ENCODE measurements at places on chromosomes 11 and 22. TPM values are rescaled to one million over a fixed set of nuclear protein-coding genes. Genes with fewer than 3 reads are reported as not detected.

The LRRC4C gene
- 0.07 TPM for polyA plus RNA-seq

GRCh38 chr11:76169473-76169896, 36.8 kb downstream of the WNT11 start:
- H3K27ac ChIP-seq, result no peak overlapping the region
- H3K4me3 ChIP-seq, result no peak overlapping the region
- peaks cover 6% of the 10 kb centered on the region for H3K27me3 ChIP-seq
- H3K4me1 ChIP-seq, result no peaks in the 10 kb centered on the region
- no peak for DNase-seq
- H3K36me3 ChIP-seq, result no peaks in the 10 kb centered on the region

DNA sequence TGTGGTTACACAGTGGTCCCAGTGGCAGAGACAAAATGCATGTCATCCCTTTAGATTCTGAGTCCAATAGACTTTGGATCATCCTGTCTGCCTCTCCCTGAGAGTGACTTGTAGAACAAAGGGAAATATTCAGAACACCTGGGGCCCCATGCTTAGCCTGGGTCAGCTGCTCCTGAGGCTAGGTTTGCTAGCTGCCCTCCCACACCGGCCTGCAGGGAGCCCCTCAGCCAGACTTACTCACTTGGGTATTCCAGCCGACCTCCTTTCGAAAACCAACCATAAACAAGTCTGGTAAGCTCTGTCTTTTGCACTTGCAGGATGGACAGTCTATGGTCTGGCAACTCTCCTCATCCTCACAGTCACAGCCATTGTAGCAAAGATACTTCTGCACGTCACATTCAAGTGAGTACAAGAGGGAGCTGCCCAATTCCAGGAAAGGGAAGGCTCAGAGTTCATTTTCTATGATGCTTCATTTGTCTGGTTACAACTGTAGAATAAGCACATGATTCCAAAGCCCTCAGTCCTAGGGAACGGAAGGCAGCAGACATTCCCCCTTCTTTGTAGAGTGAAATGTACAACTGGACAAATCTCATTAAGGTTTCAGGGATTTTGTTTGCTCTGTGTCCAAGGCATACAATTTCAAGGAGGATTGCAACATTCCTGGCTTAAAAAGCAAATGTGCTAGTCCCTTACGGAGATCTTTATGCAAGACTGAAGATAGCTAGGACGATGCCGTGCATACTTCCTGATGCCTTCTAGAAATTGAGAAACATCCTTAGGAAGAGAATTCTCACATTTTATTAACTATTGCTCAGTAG, 65.5 kb upstream of the EMID1 start:
- no peak overlapping the region for H3K4me3 ChIP-seq
- no peak for DNase-seq

GRCh38 chr11:12523180-12523924, 146.0 kb downstream of the PARVA start:
- no peak overlapping the region for H3K4me3 ChIP-seq
- DNase-seq, result no peak
- no peaks in the 10 kb centered on the region for H3K27me3 ChIP-seq
- peaks cover 10% of the 10 kb centered on the region for H3K36me3 ChIP-seq

GRCh38 chr11:11628651-11629050, 6.8 kb upstream of the GALNT18 start:
- no peaks in the 10 kb centered on the region for H3K4me1 ChIP-seq
- H3K27me3 ChIP-seq, result peaks cover 14% of the 10 kb centered on the region
- no peaks in the 10 kb centered on the region for H3K36me3 ChIP-seq

The HORMAD2 gene
- not detected for polyA plus RNA-seq

DNA sequence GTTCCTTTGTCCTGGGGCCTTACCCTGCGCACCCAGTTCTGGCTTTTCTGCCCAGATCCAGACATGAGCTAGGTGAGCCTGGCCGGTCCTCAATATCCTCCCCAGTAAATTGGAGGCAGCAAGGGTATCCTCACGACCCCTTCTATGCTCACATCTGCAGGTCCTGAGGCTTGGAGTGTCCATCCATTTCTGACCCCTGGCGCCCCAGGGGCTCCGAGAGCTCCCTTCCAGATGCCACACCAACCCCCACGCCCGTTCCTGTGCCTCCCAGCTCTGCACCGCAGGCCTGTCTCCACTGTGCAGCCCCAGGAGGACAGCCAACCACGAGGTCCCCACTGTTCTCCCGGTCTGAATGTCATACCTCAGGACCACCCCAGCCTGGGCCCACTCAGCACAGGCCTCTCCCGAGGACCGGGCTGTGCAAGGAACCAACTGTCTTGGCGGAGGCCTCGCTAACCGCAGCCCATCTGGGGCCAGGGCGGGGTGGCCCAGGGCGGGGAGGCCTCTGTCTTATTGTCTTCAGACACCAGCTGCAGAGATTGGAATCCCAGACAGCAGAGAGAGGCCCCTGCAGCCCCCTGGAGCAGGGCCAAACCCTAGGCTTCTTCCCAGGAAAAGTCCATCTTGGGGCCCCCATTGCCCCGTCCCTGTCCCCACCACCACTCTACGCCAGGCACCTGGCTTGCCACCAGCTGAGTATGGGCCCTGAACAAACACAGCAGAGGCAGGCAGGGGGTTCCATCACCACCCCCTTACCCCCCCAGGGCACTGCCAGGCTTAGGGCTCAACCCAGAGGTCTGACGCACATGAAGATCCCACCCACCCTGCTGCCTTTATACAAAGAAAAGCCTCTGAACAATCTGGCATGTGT, 39.3 kb downstream of the ALX4 start:
- no peak overlapping the region for H3K27ac ChIP-seq
- no peak for DNase-seq
- H3K36me3 ChIP-seq, result no peaks in the 10 kb centered on the region
- H3K4me1 ChIP-seq, result no peaks in the 10 kb centered on the region

DNA sequence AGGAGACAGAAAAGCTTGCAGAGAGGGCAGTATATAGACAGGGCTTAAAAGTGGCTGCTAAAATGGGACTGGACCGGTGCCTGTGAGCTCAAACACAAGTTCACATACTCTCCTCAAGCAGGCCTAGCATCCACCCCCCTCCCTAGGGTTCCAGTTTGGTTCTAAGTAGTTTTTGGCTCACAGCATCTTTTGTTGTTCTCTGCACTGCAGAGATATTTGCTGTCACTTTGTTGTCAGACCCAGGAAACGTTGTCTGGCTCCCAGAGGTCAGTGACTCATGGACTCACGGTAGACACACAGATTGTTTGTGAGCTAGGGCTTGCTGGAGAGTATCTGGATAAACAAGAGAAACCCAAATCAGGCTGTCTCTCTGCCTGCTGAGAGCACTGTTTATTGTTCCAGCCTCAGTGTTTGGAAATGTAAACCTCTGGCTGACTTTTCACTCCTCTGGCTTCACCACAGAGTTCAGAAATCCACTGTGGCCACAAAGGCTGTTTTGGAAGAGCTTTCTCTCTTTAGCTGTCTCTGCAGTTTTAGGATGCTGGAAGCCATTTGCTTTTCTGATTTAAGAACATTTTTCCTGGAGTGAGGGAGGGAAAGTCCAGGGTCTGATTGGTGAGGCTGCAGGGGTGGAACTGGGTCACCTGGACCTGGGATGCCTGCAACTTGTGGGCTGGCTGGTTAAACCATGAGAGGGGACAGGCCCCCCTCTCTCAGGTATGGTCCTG, 303.7 kb upstream of the PLET1 start:
- H3K4me1 ChIP-seq, result no peaks in the 10 kb centered on the region
- no peaks in the 10 kb centered on the region for H3K36me3 ChIP-seq
- DNase-seq, result peak; percentile 79
- no peaks in the 10 kb centered on the region for H3K27me3 ChIP-seq
- no peak overlapping the region for H3K4me3 ChIP-seq

GRCh38 chr22:19111140-19111539, 11.1 kb downstream of the DGCR2 start:
- no peaks in the 10 kb centered on the region for H3K4me1 ChIP-seq
- H3K4me3 ChIP-seq, result no peak overlapping the region
- no peaks in the 10 kb centered on the region for H3K36me3 ChIP-seq
- no peaks in the 10 kb centered on the region for H3K27me3 ChIP-seq
- H3K27ac ChIP-seq, result no peak overlapping the region
- DNase-seq, result no peak

DNA sequence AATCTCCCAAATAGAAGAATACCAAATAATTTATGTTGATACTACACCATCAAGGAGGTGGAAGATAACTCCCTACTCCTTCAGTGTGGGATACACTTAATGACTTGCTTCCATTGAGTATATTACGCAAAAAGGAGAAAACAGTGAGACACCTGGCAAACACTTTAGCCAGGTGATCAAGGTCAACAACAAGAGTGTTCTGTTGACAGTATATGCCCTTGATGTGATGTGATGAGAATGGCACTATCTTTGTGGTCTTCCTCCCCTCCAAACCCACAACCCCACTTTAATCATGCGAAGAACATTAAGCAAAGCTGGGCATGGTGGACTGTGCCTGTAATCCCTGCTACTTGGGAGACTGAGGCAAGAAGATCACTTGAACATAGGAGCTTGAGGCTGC, 26.0 kb downstream of the MAPK1 start:
- no peak for DNase-seq
- no peaks in the 10 kb centered on the region for H3K27me3 ChIP-seq
- peaks cover 6% of the 10 kb centered on the region for H3K4me1 ChIP-seq
- H3K27ac ChIP-seq, result no peak overlapping the region
- no peaks in the 10 kb centered on the region for H3K36me3 ChIP-seq

The MLC1 gene
- not detected for polyA plus RNA-seq

GRCh38 chr11:23453522-23453921, 593.2 kb upstream of the CCDC179 start:
- H3K27me3 ChIP-seq, result no peaks in the 10 kb centered on the region
- no peak overlapping the region for H3K27ac ChIP-seq
- DNase-seq, result no peak
- no peak overlapping the region for H3K4me3 ChIP-seq
- H3K4me1 ChIP-seq, result no peaks in the 10 kb centered on the region
- H3K36me3 ChIP-seq, result no peaks in the 10 kb centered on the region

- H3K27me3 ChIP-seq, result no peaks in the 10 kb centered on the region
- H3K27ac ChIP-seq, result no peak overlapping the region
- H3K36me3 ChIP-seq, result no peaks in the 10 kb centered on the region
- H3K4me1 ChIP-seq, result no peaks in the 10 kb centered on the region
- DNase-seq, result no peak
- no peak overlapping the region for H3K4me3 ChIP-seq
Observed at GRCh38 chr11:66924272-66924671, 33.9 kb downstream of the PC start.

DNA sequence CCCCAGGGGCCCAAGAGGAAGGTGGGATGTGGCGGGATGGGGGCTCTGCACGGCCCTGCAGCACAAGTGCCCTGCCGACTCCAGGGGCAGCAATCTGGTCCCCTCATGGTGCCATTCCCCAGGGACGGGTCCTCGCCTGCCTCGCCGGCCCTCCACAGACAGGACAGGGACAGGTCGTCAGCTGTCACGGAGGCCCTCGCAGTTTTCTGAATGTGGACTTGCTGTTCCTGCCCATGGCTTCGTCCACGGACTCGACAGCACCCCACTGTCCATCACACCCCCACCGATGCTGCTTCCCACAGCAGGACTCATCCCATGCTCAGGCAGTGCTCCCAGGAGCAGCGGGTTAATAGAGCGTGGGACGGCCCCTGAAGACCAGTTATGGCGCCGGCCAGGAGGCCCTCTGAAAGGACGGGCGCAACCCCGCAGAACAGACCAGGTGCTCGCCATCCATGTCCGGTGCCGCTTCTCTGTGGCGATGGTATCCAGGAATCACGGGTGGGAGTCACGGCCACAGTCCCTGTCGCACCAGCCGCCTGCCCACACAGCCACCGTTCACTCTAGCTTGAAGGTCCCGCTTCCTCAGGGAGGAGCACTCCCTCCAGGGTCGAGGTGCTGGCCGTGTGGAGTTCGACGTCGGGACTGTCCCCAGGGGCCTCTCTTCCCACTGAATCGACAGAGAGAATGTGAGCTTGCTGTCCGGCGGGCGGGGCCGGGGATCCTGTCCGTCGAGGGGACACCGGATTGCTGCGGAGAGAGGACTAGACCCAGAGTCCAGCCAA, 18.5 kb upstream of the MUC2 start:
- no peak for DNase-seq
- H3K27ac ChIP-seq, result no peak overlapping the region
- H3K27me3 ChIP-seq, result peaks cover 12% of the 10 kb centered on the region
- H3K36me3 ChIP-seq, result no peaks in the 10 kb centered on the region
- no peaks in the 10 kb centered on the region for H3K4me1 ChIP-seq

The EHF gene
- polyA plus RNA-seq, result 0.02 TPM

DNA sequence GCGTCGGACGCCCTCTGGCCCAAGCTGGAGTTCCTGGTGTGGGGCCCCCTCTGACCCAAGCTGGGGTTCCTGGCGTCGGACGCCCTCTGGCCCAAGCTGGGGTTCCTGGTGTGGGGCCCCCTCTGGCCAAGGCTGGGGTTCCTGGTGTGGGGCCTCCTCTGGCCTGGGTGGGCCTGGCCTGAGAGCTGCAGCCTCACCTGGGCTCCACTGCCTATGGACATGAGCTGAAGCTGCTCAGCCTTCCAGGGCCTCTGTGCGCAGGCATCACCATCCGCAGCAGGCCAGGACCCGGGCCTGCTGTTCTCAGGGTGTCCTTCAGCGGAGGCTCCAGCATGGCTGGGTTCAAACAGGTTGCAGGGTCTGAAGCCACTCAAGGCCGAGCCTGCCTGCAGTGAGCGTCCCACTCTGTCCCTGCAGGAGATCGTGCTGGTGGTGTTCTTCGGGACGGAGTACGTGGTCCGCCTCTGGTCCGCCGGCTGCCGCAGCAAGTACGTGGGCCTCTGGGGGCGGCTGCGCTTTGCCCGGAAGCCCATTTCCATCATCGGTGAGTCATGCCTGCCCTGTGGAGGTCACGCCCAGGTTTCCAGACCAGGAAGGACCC, 125.5 kb downstream of the KCNQ1 start:
- H3K27me3 ChIP-seq, result no peaks in the 10 kb centered on the region
- DNase-seq, result no peak
- H3K4me1 ChIP-seq, result no peaks in the 10 kb centered on the region
- no peak overlapping the region for H3K27ac ChIP-seq

DNA sequence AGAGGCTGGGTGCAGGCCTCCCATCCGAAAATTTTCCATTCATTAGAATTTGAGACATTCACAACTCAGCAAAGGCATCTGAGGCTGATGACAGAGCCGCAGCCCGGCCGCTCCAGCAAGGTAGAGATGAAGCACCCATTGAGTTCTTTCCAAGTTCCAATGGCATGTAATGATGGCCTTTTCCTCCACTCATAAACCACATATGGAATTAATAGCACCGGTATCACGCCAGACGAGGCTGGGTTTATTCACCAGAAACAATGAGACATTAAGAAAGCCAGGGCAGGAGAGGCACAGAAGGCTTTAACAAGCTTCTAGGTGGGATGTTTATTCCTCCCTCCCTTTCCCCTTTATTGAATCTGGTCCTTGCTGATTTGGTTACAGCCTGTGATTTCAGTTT, 534.4 kb downstream of the MN1 start:
- DNase-seq, result peak; percentile 83
- no peaks in the 10 kb centered on the region for H3K4me1 ChIP-seq
- no peaks in the 10 kb centered on the region for H3K36me3 ChIP-seq
- peaks cover 10% of the 10 kb centered on the region for H3K27me3 ChIP-seq
- no peak overlapping the region for H3K4me3 ChIP-seq

DNA sequence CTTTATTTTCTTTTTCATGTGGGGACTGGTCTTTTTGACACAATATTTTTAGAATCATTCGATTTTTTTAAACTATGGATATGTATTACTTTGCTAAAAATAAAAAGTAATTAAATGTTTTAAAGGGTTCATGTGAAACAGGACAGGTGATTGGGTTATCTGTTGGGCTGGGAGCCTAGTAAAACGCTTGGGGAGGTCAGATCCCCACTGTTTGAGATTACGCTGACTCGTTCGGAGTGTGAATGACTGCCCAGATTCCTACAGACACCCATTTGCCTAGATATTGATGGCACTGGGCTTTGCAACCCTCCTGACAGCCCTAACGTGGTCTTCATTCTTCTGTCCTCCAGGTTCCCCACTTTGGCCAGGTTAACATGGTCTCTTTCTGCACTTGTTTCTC, 62.9 kb upstream of the UBASH3B start:
- H3K27me3 ChIP-seq, result peaks cover 6% of the 10 kb centered on the region
- H3K4me1 ChIP-seq, result no peaks in the 10 kb centered on the region
- H3K27ac ChIP-seq, result no peak overlapping the region
- no peak overlapping the region for H3K4me3 ChIP-seq
- no peak for DNase-seq

Data from fibroblast of lung (primary cell).